ENCODE measurements at places on chromosomes 4 and X.

DNA sequence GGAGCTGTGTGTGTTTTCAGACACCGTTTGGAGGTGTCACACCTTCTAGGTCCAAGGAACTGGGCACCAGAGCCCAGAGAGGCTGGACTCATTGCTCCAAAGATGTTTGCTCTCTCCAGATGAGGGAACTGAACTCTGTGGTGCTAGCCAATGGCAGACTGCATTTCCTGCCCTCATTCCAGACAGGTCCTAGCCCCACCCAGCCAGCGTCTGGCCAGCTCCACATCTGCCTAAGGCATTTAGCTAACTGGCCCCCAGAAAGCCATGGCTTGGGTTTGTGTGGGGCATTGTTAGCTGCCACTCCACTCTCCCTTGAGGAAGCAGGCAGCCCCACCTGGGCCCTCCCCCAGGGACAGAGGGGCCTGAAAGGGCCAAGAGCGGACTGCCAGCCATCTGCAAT, 11.4 kb downstream of the FGD1 start:
- DNase-seq: no peak

GRCh38 chr4:105327956-105328355, 145.9 kb downstream of the PPA2 start:
- no peak for DNase-seq

DNA sequence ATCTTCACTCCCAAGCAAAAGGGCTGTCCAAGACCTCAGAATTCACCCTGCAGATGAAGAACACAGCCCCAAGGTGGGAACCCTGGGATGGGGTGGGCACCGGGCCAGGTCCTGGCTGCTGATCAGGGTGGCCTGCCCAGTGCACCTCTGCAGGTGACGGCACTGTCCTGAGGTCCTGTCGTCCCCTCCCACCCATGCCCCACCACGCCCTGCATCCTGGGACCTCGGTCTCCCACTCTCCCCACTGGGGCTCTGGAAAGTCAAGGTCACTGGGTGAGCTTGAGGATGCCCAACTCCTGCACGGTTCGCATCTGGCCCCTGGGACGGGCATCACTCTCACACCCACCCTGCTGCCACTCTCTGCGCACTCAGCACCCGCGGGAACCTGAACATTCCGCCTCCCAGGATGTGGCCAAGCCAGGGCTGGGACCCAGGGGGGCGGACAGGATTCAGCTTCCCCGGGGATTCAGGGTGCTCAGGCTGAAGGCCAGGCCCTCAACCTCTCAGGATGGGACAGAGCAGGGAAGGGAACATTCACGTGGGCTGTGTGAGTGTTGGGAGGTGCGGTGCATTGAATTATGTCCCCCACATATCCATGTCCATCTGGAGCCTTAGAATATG, 115.9 kb downstream of the CPZ start:
- DNase-seq: no peak

- no peak for DNase-seq
Observed at GRCh38 chrX:41507919-41508318, 60.8 kb downstream of the NYX start.
